ENCODE measurements at places on chromosomes 11 and 22.

DNA sequence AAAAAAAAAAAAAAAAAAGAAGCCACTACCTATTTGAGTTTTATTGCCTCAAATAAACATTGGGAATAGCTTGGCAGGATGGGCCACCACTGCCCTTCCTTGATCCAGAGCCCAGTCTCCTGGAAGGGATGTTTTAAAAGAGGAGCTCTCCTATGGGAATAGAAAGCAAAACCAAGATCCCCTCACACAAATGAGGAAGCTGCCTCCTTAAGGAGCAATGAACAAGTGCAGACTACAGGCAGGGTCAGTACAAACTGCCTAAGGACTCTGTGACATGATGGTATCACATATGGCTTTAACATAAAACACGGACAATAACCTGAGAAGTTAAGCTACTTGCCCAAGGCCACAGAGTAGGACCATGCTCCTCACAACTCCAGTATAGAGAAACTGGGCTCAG lies 120.8 kb downstream of the NAT10 start:
- no peak for DNase-seq

- peak; percentile 91 for DNase-seq
Observed at GRCh38 chr22:35914665-35915476, 113.8 kb downstream of the RBFOX2 start.

DNA sequence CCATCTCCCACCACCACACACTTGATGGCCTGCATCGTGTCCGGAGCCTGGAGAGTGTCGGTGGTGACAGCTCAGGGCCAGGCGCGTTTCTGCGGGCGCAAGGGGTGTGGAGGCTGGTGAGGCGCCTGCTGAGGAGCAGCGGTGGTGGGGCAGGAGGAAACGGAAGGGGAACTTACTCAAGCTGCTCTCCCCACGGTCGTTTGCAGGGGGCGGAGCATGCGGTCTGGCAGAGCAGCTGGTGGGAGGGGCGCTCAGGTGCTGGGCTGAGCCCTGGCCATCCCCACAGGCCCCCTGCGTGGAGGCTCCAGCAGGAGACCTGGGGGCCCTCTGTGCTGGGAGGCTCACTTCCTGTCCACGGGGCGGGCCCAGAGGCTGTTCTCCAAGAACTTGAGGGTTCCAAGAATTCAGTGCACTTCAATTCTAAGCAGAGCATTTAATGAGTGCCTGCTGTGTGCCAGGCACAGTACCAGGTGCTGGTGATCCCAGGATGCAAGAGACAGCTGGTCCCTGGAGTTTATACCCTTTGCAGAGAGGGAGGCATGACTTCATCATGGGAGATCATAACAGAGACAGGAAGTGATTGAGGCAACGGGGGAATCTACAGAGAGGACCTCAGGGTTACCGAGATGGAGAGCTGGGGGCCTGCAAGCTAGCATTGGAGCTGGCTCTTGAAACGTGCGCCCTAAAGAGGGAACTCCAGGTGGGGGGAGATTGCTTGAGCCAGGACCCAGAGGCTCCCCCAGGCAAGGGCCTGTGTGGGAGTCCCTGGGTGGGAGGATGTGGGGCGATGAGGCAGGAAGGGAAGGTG lies at the start of gene RAC2:
Gene RAC2 (minus strand): TSS at position 156 of the 808 bp plus-strand sequence. CDS start 121 bp downstream, at position 35.
- DNase-seq, result peak; percentile 19

DNA sequence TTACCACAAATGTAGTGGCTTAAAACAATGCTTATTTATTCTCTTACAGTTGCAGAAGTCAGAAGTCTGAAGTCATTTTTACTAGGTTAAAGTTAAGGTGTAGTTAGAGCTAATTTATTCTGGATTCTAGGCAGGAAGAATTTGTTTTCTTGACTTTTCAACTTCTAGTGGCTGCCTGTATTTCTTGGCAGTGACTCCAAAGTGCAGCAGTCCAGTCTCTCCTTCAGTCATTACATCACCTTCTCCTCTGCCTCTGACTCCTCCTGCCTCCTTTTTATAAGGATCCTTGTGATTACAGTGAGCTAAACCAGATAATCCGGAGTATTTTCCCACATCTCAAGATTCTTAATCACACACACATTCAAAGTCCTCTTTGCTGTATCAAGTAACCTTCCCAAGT lies 581.4 kb downstream of the KCNA4 start:
- DNase-seq, result no peak

- DNase-seq, result no peak
Observed at GRCh38 chr11:113907681-113908080, 3.1 kb downstream of the HTR3B start.

GRCh38 chr11:22666688-22667439 lies 453 bp downstream of the GAS2 start:
- DNase-seq, result no peak
